Dermis blood vessel endothelial cell (primary cell): ENCODE measurements at places on chromosomes 6 and 20. TPM values are rescaled to one million over a fixed set of nuclear protein-coding genes. Genes with fewer than 3 reads are reported as not detected.

The PDYN gene
- not detected in 2 replicates for total RNA-seq

The UBD gene
- total RNA-seq: 5.8 and 82.4 TPM in 2 replicates

The SYCP2 gene
- 1.7 and 3.1 TPM in 2 replicates for total RNA-seq

The CCHCR1 gene
- 12.3 and 18.1 TPM in 2 replicates for total RNA-seq

The RREB1 gene
- total RNA-seq: 20.6 and 28.9 TPM in 2 replicates

The TTK gene
- 8.5 and 37.9 TPM in 2 replicates for total RNA-seq

The RAET1L gene
- not detected in 2 replicates for total RNA-seq

The PLA2G7 gene
- total RNA-seq: not detected in 2 replicates

The ERVFRD-1 gene
- under 0.01 and 0.05 TPM in 2 replicates for total RNA-seq

The NFATC2 gene
- total RNA-seq: 4.8 and 8.8 TPM in 2 replicates

The FAM209B gene
- 0.33 TPM in 1 of 2 replicates, not detected in the other for total RNA-seq

The ADA gene
- total RNA-seq: 15.3 and 19.1 TPM in 2 replicates

The NRSN1 gene
- not detected in 2 replicates for total RNA-seq

The MYH7B gene
- under 0.01 and 0.17 TPM in 2 replicates for total RNA-seq

The HEY2 gene
- not detected in 2 replicates for total RNA-seq

The MRPS18A gene
- 44.2 and 57.1 TPM in 2 replicates for total RNA-seq

The L3MBTL1 gene
- 2.4 and 8.2 TPM in 2 replicates for total RNA-seq

The SLC17A3 gene
- total RNA-seq: 0.17 and 0.28 TPM in 2 replicates

The MROH8 gene
- total RNA-seq: 0.74 and 1.5 TPM in 2 replicates

The BANF2 gene
- not detected in 2 replicates for total RNA-seq

The SIGLEC1 gene
- total RNA-seq: not detected in 2 replicates

The DEK gene
- total RNA-seq: 122 and 136 TPM in 2 replicates

The PPIL6 gene
- 0.34 and 0.65 TPM in 2 replicates for total RNA-seq

The PPIL4 gene
- total RNA-seq: 30.3 and 42.0 TPM in 2 replicates

The GNL1 gene
- 53.1 and 63.0 TPM in 2 replicates for total RNA-seq

The MYB gene
- 0.17 and 0.19 TPM in 2 replicates for total RNA-seq

The PMEPA1 gene
- total RNA-seq: 0.93 and 1.9 TPM in 2 replicates
